ENCODE measurements at places on chromosomes 2 and 18.

DNA sequence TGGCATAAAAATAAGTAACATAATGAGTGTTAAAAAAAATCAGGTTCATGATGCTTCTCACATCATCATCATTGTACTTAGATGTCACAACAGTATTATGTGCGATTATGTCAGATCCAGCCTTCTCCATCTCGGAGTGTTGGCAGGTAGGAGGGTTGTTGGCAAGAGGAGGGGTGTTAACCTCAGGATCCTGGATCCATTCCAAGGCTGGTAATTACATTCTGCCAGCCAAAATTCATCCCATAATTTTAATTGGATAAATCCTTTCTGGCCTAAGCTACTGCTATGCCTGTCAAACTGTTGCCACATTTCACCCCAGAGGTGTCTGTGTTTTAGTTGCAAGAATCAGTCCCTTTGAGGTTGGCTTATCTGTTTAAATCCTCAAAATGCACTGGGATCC lies 891 bp upstream of the FTCDNL1 start:
- no peak for DNase-seq

DNA sequence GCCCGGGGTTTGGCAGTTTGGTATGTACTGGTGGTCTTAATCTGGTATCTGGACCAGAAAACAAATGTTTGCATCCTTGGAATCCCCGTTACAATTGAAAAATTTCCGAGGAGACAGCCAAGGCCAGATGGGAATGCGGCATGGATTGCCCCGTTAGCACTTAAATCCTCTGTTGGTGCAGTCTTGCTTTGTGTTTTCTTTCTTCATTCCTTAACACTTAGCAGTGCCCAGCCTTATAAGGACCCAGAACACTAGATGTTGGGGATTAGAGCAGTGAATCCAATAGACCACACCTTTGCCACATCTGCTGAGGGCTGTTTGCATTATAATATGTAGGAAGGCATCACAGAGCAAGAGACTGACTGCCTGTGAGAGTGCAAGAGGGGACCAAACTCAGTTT lies 12.8 kb upstream of the ZNF532 start:
- no peak for DNase-seq

GRCh38 chr2:9532421-9532820 lies 23.2 kb downstream of the ADAM17 start:
- no peak for DNase-seq

DNA sequence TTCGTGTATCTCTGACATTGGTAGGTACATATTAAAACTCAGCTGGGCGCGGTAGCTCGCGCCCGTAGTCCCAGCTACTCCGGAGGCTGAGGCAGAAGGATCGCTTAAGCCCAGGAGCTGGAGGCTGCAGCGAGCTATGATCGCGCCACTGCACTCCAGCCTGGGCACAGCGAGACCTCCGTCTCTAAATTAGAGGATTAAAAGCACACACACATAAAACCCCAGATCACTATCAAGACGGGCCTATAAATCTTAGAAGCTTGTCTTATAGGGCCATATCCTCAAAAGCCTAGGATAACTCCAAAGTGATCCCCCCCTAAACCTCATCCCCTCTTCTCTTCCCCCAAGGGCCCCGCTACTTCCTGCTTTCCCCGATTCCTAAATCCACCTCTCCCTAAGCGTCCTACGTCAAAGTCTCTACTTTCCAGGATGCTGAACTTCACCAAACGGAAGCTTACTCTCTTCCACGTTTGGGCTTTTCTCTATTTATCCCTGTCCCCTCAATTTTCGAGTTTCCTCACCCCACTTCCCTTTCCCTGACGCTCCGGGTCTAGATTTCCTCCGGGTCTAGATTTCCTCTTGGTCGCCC lies 707 bp downstream of the KRCC1 start:
- DNase-seq = peak; percentile 32

- DNase-seq = no peak
Measured at GRCh38 chr18:59927246-59927825, 27.5 kb downstream of the PMAIP1 start.

GRCh38 chr2:168354499-168354898 lies 101.6 kb upstream of the CERS6 start:
- no peak for DNase-seq

DNA sequence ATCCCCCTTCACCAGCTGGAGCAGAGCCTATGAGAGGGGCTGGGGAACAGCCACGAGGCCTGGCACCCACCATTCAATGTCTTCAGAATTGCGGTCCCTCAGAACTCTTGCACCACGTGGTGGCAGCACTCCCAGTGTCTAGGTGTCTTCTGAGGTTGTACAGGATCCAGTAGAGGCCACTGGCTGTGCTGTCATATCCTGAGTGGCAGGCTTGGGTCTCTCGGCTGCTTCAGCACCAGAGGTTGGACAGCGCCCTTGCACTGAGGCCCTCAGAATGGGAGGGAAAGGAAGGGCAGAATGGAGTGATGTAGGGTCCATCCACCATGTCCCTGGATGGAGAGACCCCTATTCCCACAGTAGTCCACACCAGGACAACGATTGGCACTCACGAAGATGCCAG lies 112.0 kb upstream of the TEKT4 start:
- DNase-seq = no peak

DNA sequence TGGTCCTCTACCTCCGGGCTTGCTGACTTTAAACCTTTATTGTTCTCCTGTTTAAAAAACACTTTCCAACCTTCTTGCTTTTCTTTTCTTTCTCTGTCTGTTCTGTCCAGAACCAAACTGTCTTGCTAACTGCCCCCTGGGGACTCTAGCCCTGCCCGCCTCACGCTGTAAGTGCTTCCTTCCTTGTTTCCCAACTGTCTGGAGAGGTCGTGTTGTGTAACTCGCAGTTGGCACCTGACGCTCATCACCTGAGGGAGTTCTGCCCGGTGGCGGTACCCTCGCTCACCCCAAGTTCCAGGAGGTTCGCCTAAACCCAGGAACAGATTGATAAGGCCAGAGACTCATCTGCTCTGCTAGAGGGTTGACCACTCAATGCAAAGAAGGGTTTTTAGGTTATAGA lies 123.4 kb downstream of the MTCL1 start:
- no peak for DNase-seq

- no peak for DNase-seq
Measured at GRCh38 chr2:42937171-42937875, 144.9 kb upstream of the HAAO start.

- no peak for DNase-seq
Measured at GRCh38 chr2:228181098-228182019, at the start of gene SPHKAP. TSS of gene SPHKAP (minus strand) at chr2:228181687. CDS start at chr2:228181598, 89 bp downstream.

DNA sequence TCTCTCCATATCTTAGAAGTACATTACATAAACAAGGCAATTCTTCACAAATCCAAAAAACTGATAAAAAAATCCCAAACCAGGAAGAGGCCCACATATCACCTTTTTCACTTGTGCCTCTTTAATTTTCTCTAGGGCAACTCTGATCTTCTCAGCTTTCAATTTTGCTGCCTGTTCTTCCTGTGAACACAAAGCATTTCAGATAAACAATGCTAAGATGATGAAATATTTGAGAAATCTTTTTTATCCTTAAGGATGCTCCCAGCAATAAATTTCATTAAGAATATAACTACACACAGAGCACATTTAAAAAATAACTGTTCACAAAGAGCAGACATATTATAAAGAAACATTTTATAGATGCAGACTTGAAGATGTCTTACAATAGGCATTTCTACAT lies 73.4 kb downstream of the RAPH1 start:
- no peak for DNase-seq

- no peak for DNase-seq
Measured at GRCh38 chr2:161044921-161045320, 115.3 kb upstream of the TANK start.

GRCh38 chr2:66495788-66496640 lies 61.1 kb downstream of the MEIS1 start:
- DNase-seq = peak; percentile 91

DNA sequence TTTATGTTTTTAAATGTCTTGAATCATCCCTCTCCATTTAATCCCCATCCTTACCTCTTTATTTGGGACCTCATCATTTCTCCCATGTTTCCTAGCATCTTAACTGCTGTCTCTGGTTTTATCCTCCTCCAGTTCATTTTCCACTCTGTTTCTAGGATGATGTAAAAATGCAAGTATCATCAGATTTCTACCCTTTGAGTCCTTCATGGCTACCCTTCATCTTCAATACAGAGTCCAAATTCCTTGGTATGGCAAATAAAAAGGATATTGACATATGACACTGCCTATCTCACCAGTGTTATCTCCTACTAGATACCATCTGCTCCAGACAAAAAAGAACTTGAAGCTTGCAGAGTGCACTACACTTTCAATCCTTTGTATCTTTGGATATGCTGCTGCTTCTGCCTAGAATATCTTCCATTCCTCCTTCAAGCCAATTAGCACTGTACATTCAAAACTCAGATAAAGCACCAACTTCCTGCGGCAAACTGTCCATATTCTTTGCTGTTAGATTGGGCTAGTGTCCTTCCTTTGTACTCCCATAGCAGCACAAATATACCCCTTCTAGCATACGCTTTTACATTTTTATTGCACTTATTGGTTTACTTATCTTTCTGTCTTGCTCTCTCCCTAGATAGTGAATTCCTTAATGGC lies 24.6 kb upstream of the TLK1 start:
- no peak for DNase-seq

DNA sequence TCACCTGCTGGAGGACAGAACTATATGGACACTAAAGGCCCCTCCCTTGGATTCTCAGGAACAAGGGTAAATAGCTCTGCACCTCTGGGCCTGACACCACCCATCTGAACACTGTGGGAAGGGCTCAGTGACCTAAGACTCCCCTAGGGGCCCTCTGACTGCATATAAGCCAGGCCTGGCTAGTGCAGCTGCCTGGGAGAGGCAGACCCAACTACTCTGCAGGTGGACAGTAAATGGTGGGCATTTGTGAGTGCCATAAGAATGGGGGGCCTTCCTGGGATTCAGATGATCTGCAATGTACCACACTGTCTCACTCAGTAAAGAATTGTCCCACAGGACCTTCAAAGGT lies 11.2 kb upstream of the WIPF1 start:
- DNase-seq = no peak

DNA sequence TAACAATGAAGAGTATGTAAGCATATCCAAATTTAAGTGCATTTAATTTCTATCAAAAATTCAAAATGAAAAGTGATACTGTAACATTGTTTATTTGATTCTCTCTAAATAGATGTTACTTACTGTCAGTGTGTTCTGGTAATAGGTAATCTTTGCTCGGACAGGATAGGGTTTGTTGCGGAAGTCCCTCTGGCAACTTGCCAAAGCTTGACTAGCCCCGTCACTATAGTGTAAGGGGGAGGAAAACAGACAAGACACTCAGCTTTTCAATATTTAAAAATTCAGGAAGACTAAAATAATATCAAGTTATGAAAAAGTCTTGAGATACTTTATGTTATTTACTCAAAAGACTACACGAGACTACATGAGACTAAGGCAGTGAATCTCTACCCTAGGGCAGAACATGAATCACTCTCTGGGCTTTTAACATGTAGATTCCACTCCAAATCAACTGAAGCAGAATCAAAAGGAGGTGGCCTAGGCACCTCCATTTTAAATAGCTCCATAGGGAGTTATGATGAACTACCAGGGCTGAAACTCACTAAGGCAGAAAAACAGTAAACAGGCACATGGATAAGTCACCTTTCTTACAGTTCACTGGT lies 5.9 kb downstream of the LMAN1 start:
- no peak for DNase-seq

- no peak for DNase-seq
Measured at GRCh38 chr18:59861963-59862819, 37.6 kb upstream of the PMAIP1 start.

DNA sequence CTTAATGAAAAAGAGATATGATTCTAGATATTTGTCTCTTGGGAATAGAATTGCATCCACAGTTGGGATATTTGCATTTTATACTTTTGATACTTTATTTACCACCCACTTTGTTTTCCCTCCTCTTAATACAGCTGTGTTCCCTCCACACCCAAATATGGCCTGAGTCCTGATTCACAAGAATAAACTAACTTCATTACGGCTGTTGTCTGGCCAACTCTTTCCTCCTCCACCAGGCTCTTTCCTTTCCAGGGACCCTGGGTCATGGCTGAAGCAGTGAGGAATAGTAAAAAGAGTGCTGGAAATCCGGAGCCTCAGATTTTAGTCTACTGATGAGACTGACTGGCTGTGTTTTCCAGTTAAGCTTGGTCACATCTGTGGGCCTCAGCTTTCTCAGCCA lies 48.4 kb upstream of the STAM2 start:
- no peak for DNase-seq

DNA sequence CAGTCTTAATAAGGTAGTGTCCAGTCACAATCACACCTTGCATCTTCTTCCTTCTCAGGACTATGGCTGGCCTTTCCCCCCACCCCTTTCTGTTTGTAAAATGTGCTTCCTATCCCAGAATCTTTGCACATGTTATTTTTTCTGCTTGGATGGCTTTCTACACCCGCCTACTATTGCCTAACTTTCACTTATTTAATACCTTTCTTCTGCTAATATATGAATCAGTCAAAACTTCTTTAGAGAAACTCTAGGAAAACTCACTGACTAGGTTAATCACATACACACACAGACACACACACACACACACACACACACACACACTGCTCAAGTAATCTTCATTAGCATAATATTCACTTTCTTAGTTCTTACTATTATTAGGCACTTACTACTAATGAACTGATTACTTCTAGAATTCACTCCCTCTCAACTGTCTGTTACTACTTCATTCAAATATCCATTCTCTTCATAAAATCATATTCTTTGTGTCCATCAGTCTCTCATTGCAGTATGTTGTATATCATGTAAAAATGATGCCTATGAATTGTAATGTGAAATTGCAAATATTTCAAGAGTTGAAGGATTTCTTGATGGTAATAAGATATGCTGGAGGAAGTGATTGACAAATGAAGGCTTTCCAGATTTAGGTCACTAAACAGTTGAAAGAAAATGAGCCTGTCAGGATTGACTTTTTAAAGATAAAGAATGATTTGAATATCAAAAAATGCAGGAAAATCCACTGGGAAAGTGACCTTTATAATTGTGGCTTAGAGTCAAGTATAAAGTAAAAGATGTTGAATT lies 51.2 kb downstream of the CLIP4 start:
- DNase-seq = no peak

- peak; percentile 68 for DNase-seq
Measured at GRCh38 chr2:64779117-64779690, 125.5 kb upstream of the SERTAD2 start.

DNA sequence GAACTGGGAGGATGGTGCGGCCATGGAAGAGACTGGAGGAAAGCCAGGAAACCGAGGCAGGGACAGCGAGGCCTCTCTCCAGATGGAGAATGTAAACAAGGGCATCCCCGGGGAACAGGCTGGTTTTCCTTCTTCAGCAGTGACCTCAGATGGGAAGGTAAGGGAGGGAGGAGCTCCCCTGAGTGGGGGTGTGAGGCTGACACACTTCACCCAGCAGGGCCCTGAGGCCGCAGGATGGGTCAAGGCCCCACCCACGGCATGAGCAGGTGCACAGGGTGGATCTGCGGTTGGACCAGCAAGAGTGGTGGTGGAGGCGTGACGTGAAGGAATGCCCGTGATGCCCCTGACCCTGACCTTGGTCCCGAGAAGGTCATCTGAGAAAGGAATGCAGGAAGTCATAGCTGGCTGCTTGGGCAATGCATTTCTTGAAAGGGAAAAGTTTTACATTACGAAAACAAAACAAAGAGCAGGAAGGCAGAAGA lies 48.1 kb downstream of the ADCY3 start:
- DNase-seq = no peak
